ENCODE measurements at places on chromosomes 7 and 10.

- DNase-seq = no peak
- no peak overlapping the region for H3K4me3 ChIP-seq
- no peaks in the 10 kb centered on the region for H3K4me1 ChIP-seq
- H3K27ac ChIP-seq = no peak overlapping the region
These were observed 137.7 kb upstream of the POM121L12 start for GRCh38 chr7:52897713-52898112.

GRCh38 chr7:26850193-26850651 is 14.2 kb downstream of the SKAP2 start:
- no peak overlapping the region for H3K27ac ChIP-seq
- no peaks in the 10 kb centered on the region for H3K36me3 ChIP-seq
- peaks cover 3% of the 10 kb centered on the region for H3K27me3 ChIP-seq
- DNase-seq = no peak
- H3K4me3 ChIP-seq = no peak overlapping the region
- H3K4me1 ChIP-seq = no peaks in the 10 kb centered on the region

GRCh38 chr10:63008491-63008890 is 124.6 kb upstream of the NRBF2 start:
- H3K27ac ChIP-seq = no peak overlapping the region
- H3K36me3 ChIP-seq = no peaks in the 10 kb centered on the region
- H3K27me3 ChIP-seq = peaks cover 10% of the 10 kb centered on the region
- no peak overlapping the region for H3K4me3 ChIP-seq
- DNase-seq = no peak
- H3K4me1 ChIP-seq = no peaks in the 10 kb centered on the region

DNA sequence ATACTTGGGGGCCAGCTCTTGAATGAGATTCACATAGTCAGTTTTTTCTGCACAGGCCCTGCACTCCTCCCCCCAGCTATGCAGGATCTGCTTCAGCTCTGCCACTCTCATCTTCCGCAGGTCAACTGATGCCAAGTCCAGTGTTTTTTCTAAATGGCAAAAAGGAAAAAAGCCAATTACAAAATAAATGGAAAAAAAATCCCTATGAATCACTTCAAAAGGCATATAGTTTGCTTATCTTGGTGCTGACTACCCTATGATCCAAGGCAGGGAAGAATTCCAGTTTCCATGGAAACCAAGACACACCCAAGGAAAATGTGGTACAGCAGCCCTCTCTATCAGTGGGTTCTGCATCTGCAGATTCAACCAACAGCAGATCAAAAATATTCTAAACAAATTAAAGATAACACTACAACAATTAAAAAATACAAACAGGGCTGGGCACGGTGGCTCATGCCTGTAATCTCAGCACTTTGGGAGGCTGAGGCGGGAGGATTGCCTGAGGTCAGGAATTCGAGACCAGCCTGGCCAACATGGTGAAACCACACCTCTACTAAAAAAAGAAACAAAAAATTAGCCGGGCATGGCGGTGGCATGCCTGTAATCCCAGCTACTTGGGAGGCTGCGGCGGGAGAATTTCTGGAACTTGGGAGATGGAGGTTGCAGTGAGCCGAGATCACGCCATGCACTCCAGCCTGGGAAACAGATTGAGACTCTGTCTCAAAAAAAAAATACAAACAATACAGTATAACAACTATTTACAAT is 17.6 kb downstream of the CDNF start:
- H3K27ac ChIP-seq = no peak overlapping the region
- H3K4me3 ChIP-seq = no peak overlapping the region
- H3K4me1 ChIP-seq = peaks cover 8% of the 10 kb centered on the region
- H3K36me3 ChIP-seq = no peaks in the 10 kb centered on the region
- DNase-seq = no peak

DNA sequence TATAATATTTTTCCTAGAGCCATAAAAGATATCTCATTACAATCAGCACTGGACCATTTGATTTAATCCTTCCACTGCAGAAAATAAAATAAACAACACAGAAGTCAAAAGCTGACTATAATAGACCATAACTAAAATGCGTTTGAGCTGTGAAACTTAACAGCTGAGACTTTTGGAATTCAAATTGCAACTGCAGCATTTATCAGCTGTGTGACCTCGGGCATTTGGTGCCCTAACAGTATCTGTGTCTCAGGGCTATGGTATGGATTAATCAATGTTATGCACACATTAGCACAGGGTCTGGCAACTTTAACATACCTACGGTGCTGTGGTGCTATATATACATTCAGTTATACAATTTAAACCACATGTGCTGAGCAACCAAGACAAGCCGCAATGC is 160.1 kb downstream of the COL28A1 start:
- H3K27me3 ChIP-seq = no peaks in the 10 kb centered on the region
- no peak for DNase-seq
- H3K4me1 ChIP-seq = no peaks in the 10 kb centered on the region
- H3K27ac ChIP-seq = no peak overlapping the region
- no peak overlapping the region for H3K4me3 ChIP-seq
